ENCODE measurements at places on chromosomes 7 and 10.

- no peak for DNase-seq
Observed at GRCh38 chr10:9635691-9636090, 1382.0 kb upstream of the CELF2 start.

- peak; percentile 16 for DNase-seq
Observed at GRCh38 chr10:110357252-110357780, 52.6 kb upstream of the SMNDC1 start.

GRCh38 chr7:32958046-32959025, 1.1 kb downstream of the FKBP9 start:
- DNase-seq = no peak

DNA sequence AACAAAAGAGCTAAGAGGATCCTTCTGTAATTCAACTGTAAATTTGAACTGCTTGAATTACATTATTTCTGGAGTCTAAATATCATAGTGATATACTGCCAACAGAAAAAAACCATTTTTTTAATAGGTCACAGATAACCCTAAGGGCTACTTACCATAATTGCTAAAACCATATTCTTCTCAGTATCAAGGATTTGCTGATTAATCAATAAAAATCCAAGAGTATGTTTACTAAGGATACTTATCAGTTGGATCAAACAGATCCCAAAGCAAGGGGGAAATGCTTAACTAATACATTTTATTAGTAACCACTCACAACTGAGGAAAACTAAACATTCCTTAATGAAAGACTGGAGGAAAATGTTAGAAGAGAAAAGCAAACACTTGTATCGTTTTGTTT, 166.0 kb downstream of the PIP4K2A start:
- DNase-seq = no peak

- no peak for DNase-seq
Observed at GRCh38 chr7:50926049-50926448, 143.4 kb upstream of the GRB10 start.

- no peak for DNase-seq
Observed at GRCh38 chr7:116911801-116912200, 41.5 kb upstream of the ST7 start.

DNA sequence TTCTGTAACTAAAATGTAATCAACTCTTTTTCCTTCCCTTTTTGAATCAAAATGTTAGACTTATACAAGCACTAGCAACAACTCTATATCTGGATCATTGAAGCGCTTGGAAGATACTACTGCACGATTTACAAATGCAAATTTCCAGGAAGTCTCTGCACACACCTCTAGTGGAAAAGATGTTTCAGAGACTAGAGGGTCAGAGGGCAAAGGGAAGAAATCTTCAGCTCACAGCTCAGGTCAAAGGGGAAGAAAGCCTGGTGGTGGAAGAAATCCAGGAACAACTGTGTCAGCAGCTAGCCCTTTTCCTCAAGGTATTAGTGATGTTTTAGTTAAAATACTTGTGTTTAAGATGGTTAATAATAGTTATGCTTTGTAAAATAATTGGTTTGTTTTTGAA, 136.4 kb downstream of the MLLT10 start:
- DNase-seq = no peak

GRCh38 chr10:34540492-34540891, 274.6 kb downstream of the PARD3 start:
- no peak for DNase-seq

GRCh38 chr10:48522011-48522765, 82.7 kb downstream of the ARHGAP22 start:
- DNase-seq = no peak

DNA sequence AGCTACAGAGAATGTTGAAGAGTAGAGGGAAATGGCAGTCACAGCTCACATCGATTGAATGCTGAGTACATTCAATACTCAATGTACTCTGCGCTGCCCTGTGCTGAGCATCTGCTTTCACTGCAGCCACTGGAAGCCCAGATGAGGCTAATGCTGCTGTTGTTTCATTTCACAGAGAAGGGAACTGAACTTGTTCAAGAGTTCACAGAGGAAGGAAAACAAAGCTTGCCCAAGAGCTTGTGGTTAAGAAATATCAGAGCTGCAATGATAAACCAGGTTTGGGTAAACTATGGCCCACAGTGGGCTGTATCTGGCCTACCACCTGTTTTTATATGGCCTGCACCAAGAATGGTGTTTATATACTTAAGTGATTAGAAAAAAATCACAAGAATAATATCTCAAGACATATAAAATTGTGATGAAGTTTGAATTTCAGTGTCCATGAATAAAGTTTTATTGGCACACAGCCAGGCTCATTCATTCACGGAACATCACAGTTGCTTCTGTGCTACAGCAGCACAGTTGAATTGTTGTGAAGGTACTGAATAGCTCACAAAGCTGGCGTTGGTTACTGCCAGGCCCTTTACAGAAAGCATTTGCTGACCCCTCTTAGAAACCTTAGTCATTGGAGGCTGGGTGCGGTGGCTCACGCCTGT, 64.1 kb downstream of the CFAP58 start:
- no peak for DNase-seq

- no peak for DNase-seq
Observed at GRCh38 chr7:39656415-39656814, 33.0 kb downstream of the RALA start.

DNA sequence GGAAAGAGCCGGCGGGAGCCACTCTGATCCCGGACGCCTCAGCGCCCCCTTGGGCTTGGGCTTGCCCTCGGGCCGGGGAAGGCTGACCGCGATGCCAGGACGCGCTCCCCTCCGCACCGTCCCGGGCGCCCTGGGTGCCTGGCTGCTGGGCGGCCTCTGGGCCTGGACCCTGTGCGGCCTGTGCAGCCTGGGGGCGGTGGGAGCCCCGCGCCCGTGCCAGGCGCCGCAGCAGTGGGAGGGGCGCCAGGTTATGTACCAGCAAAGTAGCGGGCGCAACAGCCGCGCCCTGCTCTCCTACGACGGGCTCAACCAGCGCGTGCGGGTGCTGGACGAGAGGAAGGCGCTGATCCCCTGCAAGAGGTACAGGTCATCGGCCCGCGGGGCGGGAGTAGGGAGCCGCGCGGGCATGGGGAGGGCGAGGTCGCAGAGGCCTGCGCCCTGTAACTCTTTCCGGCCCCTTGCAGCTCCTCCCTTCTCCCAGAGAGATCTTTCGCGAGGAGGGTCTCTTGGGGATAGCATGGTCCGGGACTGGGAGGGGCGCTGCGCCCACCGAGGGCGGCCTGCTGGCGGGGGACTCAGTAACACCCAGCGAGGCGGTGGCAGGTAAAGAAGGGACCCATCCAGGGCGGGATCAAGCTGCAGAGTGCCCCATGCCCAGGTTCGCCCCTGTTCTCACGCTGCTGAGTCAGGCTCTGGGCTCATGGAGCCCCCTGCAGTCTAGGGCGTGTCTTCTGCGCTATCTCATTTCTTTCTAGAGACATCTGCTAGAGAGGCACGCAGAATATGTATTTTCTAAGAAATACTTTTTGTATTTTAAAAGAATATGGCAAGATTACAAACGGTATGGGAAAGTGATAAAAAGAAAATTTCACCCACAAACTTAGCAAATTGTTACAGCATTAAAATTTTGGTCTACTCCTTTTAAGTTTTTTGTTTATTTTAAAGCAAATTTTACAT, 687 bp downstream of the EPDR1 start:
- no peak for DNase-seq

Data from caudate nucleus (tissue), 63 donors.